ENCODE measurements at places on chromosomes 7 and 10.

DNA sequence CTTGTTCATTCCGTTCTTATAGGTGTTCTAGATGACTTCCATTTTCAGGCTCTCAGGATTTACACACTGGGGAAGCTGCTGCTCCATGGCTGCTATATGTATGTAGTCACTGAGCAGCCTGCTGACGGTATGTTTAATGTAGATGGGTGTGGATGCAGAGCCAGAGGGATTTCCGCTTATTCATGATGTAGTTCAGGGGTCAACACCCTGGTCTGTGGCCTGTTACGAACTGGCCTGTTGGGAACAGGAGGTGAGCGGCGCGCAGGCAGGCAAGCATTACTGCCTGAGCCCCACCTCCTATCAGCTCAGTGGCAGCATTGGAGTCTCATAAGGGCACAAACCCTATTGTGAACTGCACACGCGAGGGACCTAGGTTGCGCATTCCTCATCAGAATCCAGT, 33.9 kb downstream of the DNAJB6 start:
- DNase-seq = no peak

GRCh38 chr10:77877441-77878344, 48.9 kb downstream of the DLG5 start:
- peak; percentile 46 for DNase-seq

GRCh38 chr7:100627238-100627549, 14.2 kb downstream of the TFR2 start:
- no peak for DNase-seq

DNA sequence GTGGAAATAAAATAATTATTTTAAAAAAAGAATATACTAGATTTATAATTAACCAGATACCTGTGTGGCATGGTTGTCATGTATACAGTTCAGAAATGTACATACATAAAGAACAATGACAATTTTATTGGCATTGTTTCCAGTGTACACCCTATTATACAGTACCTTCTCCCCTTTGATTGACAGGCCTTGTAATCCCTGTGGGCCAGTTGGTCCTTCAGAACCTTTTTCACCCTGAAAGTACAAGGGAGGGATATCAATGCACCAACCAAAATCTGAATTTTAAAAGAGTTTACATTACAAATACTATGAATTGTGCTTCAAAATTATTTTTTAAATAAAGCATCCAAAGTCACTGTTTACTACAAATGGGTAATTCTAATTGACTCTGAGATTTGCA, 61.2 kb downstream of the COL28A1 start:
- no peak for DNase-seq

GRCh38 chr7:156534925-156535324, 105.6 kb upstream of the RNF32 start:
- DNase-seq = no peak

DNA sequence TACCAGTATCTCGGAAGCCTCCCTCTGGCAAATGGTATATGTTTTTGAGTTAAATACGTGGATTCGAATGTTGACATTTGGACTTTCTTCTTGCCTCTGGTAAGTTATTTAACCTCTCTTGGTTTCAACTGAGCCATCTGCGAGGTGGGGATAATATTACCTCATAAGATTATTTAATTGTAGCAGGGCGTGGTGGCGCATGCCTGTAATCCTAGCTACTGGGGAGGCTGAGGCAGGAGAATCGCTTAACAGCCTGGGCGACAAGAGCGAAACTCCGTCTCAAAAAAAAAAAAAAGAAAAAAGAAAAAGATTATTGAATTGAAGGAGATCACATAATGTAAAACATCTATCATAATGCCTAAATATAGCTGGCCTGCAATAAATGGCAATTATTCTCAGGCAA, 396 bp upstream of the TAF5 start:
- no peak for DNase-seq

- no peak for DNase-seq
These were observed 243.1 kb downstream of the FGFR2 start for GRCh38 chr10:121355161-121355560.

DNA sequence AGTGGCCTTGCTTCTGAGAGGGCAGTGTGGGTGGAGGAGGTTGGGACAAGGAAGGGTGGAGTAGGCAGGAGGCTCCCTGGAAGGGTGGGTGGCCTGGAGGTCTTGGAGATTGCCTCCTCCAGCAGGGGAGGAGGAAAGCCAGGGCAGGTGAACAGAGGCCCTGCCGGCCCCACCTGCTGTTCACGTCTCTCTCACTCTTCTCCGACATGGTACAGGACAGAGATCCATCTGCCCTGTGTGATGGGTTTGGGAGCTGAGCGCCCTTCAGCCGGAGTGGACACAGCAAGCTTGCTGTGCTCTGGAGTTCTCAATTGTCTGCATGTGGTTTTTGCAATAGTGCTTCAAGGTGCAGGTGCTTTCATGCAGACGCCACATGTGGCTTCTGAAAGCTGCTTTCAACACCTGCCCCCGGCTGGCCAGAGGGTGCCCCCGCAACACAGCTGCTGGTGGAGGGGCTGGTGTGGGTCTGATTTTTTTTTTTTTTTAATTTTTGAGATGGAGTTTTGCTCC, 82.8 kb upstream of the GNA12 start:
- DNase-seq = no peak

DNA sequence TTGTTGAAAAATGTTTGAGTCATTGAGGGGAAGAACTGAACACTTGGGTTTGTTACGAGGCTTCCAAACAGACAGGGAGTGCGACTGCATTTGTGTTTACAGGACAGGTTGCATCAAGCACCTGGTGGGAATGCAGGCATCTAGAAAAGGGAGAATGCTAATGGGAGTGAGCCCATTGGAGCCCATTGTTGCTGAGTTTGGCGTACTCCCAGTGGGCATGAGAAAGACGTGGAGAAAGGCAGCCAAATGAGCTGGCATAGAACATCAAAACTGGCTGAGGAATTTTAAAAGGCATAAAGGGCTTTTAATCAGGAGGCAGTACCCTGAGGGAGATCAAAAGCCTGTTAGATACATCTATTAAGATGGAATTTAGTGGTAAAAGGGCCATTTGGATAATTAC, 171.6 kb upstream of the NPSR1 start:
- DNase-seq = no peak

- no peak for DNase-seq
These were observed 135.9 kb upstream of the RHEB start for GRCh38 chr7:151655555-151655954.

GRCh38 chr7:134351424-134351823, 34.7 kb upstream of the SLC35B4 start:
- DNase-seq = no peak

DNA sequence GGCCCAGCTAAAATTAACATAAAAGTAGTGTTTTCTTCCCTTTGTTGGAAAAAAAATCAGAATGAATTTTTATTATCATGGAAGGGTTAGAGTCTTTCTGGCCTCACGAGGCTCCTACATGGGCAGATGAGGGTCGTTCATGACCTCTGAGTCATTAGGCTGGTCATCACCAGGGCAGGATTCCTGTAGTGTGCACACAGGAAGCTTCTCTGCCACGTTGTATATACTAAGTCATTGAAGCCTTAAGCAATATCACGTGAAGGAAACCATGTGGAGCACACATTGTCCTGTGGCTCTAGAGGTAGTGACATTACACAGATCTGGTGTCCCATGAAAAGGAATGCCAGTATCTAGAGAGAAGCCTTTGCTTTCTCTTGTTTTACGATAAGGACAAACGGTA, 84.7 kb upstream of the C1QL3 start:
- DNase-seq = no peak

- no peak for DNase-seq
These were observed 9.0 kb upstream of the FKBP9 start for GRCh38 chr7:32948202-32948601.

GRCh38 chr7:47690902-47691558, 109.1 kb upstream of the TNS3 start:
- DNase-seq = peak; percentile 82

DNA sequence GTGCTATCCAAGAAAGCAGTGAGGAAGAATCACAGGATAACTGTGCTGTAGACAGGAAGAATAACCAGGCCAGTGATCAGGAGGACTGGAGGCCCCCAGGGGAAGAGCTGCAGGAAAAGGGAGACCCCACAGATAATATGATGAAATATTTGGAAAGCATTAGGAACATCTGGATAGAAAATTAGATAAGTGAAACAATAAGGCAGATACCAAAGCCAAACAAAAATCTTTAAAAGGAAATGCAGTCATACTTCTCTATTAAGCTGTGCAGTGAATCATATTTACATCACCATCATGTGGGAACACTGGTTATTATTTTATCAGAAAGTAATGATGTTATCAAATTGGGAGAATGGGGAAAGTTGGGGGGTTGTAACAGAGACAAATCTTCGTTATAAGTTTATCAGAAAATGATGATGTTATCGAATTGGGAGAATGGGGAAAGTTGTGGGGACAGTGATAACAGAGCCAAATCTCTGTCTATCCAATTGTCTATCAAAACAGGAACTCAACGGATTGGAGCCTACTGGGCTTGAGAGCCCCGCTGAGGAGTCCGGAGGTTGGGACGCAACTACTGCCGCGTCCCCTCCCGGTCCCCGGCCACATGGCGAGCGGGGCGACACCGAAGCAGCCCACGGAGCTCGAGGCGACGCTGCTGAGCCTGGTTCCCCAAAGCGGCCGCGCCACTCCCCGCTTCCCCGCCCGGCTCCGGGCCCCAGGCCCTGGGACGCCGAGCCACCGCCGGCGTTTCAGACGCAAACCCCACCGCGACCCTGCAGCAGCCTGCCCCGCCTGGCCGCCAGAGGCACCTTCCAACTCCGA, 14.0 kb upstream of the RALA start:
- DNase-seq = peak; percentile 77

GRCh38 chr7:39910108-39910869, 39.8 kb upstream of the CDK13 start:
- DNase-seq = peak; percentile 35

- no peak for DNase-seq
These were observed 193.2 kb downstream of the GALNT17 start for GRCh38 chr7:71325151-71325550.

GRCh38 chr7:8037151-8037550, 68.6 kb downstream of the GLCCI1 start:
- peak; percentile 19 for DNase-seq

GRCh38 chr10:88062385-88062784, 199.0 kb downstream of the PTEN start:
- DNase-seq = no peak

- no peak for DNase-seq
These were observed 68.9 kb upstream of the KDM7A start for GRCh38 chr7:140245611-140246105.

- DNase-seq = no peak
These were observed 515.5 kb upstream of the SEMA3D start for GRCh38 chr7:85702348-85702747.

DNA sequence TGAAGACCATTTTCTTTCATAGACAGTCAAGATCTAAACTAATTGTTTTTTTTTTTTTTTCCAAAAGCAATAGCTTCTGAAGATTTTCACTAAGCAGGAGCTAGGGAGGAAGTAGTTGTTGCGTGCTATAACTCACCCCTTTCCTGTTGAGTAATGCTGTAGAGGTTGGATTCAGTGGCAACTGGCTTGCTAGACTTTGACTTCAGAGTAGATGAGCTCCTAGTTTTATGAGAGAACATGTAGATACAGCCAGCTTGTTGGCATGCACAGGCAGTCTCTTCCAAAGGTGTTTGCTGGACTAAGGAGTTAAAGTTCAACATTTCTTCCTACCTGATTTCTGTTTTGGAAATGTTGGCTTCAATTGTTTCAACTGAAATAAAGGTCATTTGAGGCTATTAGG, 66.2 kb upstream of the MXI1 start:
- no peak for DNase-seq

GRCh38 chr10:2576892-2577291, 490.5 kb upstream of the PFKP start:
- DNase-seq = no peak

- no peak for DNase-seq
These were observed 215.9 kb downstream of the MDFIC start for GRCh38 chr7:115137816-115138215.

DNA sequence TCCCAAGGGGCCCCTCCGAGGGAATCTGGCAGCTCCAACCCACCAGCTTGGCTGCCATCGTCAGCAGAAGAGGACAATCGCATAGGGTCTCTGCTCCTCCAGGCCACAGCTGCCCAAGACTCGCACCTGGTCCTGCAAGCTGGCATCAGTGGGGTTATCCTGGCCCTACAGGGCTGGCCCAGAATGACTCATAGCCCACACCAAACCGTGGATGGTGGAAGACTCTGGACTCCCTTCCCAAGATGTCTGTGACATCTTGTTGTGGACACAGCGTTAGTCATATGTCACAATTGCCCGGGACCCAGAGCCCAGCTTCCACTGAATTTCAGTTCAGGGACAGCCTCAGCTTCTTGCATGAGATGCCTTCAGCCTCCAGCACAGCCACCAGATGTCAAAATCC, 91.5 kb upstream of the CUX1 start:
- no peak for DNase-seq

DNA sequence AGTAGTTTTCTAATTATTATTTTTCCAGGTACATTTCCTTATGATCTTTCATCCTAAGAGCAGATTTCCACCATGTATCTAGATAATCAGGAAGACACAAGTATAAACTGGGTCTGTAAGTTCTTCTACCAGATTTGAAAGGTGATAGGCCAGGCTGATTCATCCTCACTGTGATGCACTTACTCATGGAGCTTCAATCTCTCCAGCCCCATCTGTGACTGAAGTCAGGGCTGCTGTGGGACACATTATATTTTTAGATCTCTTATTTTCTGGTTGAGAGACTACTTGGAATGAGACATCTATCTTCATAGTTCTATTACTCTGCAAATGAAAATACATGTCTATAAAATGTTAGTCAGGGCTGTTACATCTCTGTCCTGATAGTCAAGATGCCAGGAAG, 85.5 kb upstream of the SLC25A13 start:
- no peak for DNase-seq

GRCh38 chr10:42933448-42934340, 143.2 kb upstream of the RET start:
- no peak for DNase-seq

DNA sequence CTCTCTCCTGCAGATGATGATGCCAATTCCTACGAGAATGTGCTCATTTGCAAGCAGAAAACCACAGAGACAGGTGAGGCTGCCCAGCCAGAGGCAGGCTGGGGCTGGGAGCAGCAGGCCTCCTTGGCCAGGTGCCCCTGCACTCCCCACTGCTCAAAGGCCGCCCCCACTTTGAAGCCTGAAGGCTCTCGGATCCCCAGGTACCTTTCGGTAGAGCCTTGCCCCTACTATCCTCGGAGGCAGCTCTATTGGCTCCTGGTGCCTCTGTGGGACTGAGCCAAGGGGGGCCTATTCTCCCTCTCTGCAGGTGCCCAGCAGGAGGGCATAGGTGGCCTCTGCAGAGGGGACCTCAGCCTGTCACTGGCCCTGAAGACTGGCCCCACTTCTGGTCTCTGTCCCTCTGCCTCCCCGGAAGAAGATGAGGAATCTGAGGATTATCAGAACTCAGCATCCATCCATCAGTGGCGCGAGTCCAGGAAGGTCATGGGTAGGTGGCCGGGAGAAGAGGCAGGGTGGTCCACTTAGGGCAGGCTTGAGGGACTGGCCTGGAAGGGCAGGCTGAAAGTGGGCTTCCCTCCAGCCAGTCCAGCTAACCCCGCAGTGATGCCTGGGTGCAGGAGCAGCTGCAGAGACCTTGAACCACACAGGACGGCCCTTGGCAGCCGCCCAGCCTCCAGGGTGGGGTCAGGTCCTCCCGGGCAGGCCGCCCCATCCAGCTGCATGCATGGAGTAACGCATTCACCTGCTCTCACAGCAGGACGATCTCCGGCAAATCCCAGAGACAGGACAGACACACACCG, 14.1 kb downstream of the LAT2 start:
- no peak for DNase-seq

Data from fibroblast of skin of scalp (primary cell).